ENCODE measurements at places on chromosomes 12 and 14.

GRCh38 chr12:52033446-52034140 is 17.6 kb upstream of the NR4A1 start:
- no peak for DNase-seq

GRCh38 chr14:75428230-75429104 is 645 bp downstream of the JDP2 start:
- DNase-seq: no peak

DNA sequence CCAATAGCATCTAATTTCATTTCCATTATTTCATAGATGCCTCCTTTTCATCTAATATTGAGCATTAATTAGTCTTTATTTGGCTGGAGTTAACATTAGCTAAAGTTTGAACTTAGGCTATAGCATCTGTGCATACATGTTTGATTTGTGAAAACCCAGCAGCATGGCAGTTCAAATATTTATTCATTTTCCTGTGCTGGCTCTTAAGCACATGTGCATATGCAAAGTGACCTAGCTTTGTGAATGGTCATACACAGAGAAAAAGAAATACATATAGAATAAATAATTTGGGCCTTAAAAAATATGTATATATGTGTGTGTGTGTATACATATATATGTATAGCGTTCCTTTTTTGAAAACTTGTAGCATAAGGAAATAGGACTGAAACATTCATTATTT is 117.8 kb downstream of the HMGA2 start:
- no peak for DNase-seq

- DNase-seq: no peak
Measured at GRCh38 chr12:65828711-65829339, 4.5 kb downstream of the HMGA2 start.

DNA sequence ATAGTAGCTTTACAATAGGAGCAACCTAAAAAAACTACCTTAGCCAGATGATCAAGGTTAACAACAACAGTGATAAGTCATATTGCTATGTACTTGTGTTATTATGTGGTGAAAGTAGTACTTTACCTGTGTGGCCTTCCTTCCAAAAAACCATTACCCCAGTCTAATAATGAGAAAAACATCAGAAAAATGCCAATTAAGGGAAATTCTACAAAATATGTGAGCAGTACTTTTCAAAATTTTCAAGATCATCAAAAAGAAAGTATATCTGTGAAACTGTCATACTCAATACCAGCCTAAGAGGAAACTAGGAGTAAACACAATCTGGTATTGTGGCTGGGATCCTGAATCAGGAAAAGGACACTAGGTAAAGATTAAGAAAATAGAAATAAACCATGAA is 165.3 kb upstream of the PKP2 start:
- DNase-seq: no peak

GRCh38 chr12:116813271-116814041 is 67.8 kb downstream of the HRK start:
- DNase-seq: no peak

DNA sequence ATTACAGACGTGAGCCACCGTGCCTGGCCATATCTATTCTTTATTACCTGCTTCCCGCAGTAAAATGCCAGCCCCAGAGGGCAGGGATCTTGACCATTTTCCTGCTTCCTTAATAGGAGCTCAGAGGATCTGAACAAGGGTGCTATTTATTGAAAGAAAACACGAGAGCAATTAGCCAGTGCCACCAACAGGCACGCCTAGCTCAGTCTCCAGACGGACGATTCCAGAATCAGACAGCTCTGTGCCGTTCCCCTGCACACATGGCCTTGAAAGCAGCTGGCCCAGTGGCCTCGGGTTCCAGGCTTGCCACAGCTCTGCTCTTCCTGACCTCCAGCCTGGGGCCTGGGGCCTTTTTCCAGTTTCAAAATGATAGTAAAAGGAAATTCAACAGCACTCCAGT is 135.2 kb upstream of the RFLNA start:
- DNase-seq: no peak

DNA sequence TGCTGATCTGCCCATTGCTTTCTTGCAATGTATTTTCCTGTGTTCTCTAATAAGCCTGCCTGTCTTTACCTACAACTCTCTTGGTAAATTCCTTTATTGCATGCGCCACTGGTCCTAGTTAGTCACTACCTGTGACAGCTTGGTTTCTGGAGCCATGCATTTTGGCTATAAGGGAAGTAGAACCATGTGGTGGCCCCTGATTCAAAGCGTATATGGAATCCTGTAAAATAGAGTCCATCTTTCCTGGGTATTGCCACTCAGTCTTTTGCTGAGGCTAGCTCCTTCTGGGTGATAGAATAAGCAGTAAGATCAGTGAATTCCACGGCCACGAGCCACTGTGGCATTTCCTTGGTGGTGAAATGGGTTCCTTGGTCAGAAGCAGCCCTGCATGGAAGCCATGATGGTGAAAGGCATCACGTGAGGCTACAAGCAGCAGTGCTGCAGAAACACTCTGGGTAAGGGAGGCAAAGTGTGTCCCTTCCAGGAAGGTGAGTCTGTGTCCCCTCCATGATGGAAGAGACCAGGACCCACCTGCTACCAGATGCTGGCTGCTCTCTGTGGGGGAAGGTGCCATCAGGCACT is 19.6 kb downstream of the TNFAIP2 start:
- DNase-seq: no peak

- DNase-seq: no peak
Measured at GRCh38 chr14:69812711-69813110, 15.7 kb upstream of the SLC10A1 start.

- no peak for DNase-seq
Measured at GRCh38 chr14:37709419-37710195, 114.2 kb downstream of the TTC6 start.

DNA sequence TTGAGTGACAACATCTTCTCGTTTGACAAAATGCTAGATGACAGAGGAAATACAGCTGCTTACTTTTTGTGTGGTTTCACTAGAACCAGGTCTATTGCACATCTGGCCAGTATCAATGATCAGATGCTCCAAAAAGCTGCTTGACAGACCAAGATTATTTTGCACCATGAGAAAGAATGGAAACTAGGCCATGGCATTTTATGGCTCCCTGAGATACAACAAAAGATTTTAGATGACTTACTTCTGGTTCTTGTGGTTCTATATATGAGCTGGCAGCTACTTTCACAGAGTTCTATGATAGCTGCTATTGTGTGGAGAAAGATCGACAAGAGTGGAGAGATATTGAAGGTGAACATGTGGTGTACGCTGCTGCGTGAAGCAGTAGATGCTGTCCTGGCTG is 25.9 kb upstream of the PPFIBP1 start:
- no peak for DNase-seq

DNA sequence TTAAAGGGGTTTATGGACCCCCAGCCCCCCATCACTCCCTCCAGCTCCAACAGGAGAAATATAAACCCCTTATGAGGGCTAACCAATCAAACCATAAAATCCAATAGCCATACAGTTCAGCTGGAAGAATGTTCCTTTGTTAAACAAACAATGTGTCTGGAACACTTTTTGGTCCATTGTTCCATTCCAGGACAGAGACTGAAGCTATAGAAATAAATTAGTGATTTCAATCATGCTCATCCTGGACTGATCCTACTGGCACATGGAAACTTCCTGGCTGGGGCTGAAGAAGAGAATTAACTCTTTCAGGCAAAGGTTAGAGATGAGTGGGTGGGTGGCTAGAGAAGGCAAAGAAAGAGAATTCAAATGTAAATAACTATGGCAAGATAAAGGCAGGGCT is 63.4 kb downstream of the ANO2 start:
- no peak for DNase-seq

Measured in DMS 273 treated with DMSO at 0.1 percent for 48 hours (cell line).